ENCODE measurements at places on chromosomes 2 and 18. TPM values are rescaled to one million over a fixed set of nuclear protein-coding genes. Genes with fewer than 3 reads are reported as not detected.

Gene SERPINB2
- total RNA-seq = 309 TPM

GRCh38 chr2:179622112-179622511 lies 239.3 kb downstream of the ZNF385B start:
- H3K4me1 ChIP-seq = no peaks in the 10 kb centered on the region
- no peak overlapping the region for H3K27ac ChIP-seq
- no peak overlapping the region for H3K4me3 ChIP-seq
- H3K27me3 ChIP-seq = no peaks in the 10 kb centered on the region
- H3K36me3 ChIP-seq = no peaks in the 10 kb centered on the region

- no peaks in the 10 kb centered on the region for H3K27me3 ChIP-seq
- H3K27ac ChIP-seq = no peak overlapping the region
- DNase-seq = no peak
- no peaks in the 10 kb centered on the region for H3K4me1 ChIP-seq
Measured at GRCh38 chr2:235852526-235852920, 315.7 kb downstream of the GBX2 start.

Gene TIMM21
- total RNA-seq = 32.8 TPM

Gene TMEM37
- 2.6 TPM for total RNA-seq

Gene IL1R2
- 182 TPM for total RNA-seq

Gene ITGB6
- total RNA-seq = 33.8 TPM

DNA sequence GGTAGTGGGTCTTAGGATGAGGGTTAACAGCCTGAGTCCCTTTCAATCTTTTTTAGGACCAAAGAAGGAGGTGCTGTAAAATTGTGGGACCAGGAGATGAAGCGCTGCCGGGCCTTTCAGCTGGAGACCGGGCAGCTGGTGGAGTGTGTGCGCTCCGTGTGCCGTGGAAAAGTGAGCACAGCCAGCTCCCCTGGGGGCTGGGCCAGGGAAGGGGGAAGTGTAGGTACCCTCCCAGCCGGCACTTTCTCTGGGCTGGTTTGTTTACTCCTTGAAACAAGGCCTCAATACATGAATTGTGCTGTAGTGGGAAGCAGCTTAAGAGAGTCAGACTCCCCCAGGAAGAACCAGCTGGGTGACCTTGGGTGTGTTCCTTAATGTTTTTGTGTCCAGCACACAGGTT lies 90.1 kb downstream of the RTN4 start:
- H3K27me3 ChIP-seq = no peaks in the 10 kb centered on the region
- H3K27ac ChIP-seq = no peak overlapping the region
- no peaks in the 10 kb centered on the region for H3K4me1 ChIP-seq

DNA sequence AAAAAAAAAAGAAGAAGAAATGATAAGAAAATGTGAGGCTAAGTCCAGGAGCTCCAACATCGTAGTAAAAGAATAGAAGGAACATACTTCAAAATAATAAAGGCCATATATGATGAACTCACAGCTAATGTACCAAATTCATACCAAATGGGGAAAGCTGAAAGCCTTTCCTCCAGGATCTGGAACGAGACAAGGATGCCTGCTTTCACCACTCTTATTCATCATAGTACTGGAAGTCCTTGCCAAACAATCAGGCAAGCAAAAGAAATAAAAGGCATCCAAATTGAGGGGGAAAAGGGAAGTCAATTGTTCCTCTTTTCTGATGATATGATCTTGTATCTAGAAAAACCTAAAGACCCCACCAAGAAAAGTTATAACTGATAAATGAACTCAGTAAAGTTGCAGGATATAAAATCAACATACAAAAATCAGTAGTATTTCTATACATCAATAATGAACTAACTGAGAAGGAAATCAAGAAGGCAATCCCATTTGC lies 170.6 kb downstream of the METTL4 start:
- no peak for DNase-seq
- no peaks in the 10 kb centered on the region for H3K27me3 ChIP-seq
- no peaks in the 10 kb centered on the region for H3K4me1 ChIP-seq
- H3K4me3 ChIP-seq = no peak overlapping the region

- no peaks in the 10 kb centered on the region for H3K36me3 ChIP-seq
- no peak overlapping the region for H3K4me3 ChIP-seq
- H3K27me3 ChIP-seq = no peaks in the 10 kb centered on the region
- H3K27ac ChIP-seq = no peak overlapping the region
- peaks cover 6% of the 10 kb centered on the region for H3K4me1 ChIP-seq
- DNase-seq = no peak
Measured at GRCh38 chr18:7757175-7757574, 190.1 kb downstream of the PTPRM start.

Gene PSTPIP2
- 18.7 TPM for total RNA-seq

Gene COL3A1
- 119 TPM for total RNA-seq

Gene PSMG2
- total RNA-seq = 89.9 TPM

DNA sequence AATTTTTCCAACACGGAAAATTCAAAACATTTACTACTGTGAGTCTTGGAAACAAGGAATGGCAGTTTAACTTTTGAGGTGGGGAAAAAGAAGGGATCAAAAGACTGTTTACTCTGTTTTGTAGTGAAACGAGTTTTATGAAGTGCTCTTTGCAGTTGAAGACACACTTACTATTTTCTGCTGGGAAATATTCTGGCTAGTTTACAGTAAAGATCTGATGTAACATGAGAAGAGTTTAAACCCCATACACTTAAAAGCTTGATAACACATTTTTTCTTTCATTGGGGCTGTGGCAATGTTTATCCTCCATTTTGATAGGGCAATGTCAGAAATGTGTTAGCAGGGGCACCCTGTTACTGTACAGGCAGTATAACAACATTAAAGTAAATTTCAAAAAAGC lies 124.9 kb upstream of the SMAD7 start:
- H3K27ac ChIP-seq = no peak overlapping the region
- H3K4me3 ChIP-seq = no peak overlapping the region
- no peak for DNase-seq
- no peaks in the 10 kb centered on the region for H3K36me3 ChIP-seq
- H3K4me1 ChIP-seq = no peaks in the 10 kb centered on the region
- no peaks in the 10 kb centered on the region for H3K27me3 ChIP-seq

- no peaks in the 10 kb centered on the region for H3K36me3 ChIP-seq
- H3K27me3 ChIP-seq = no peaks in the 10 kb centered on the region
- DNase-seq = no peak
Measured at GRCh38 chr2:44479127-44479887, 117.6 kb downstream of the CAMKMT start.

Gene PRLH
- not detected for total RNA-seq

Gene ASAP2
- total RNA-seq = 15.3 TPM
